ENCODE measurements at places on chromosomes 12 and 14. TPM values are rescaled to one million over a fixed set of nuclear protein-coding genes. Genes with fewer than 3 reads are reported as not detected.

DNA sequence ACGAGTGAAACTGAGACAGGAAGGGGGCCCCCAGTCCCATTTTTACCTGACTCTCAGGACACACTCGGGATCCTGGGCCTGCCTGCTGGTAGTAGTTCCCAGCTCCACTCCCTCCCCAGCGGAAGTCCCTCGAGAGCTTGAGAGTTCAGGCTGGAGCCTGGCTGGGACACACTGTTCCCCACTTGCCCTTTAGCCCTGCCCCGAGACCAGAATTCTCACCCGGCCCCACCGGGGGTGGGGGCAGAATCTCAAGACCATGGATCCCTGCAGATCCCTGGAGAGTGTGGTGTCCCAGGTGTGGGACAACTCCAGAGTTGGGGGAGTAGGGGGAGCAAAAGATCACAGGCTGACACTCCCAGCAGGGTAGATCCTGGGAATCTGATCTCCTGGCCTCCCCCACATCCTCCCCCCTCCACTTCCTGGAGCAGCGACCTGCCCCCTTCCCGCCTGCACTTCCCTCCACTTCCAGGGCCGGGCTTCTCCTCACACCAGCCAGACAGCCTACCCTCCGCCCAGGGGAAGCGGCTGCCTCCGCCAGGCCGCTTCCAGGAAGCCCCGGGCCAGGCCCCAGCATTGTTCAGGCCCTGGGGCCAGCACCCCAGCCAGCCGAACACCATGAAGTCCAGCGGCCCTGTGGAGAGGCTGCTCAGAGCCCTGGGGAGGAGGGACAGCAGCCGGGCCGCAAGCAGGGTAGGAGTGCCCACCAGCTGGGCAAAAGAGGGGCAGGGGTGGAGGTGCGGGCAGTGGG lies at the start of gene TNS2:
Gene TNS2 (plus strand): TSS at position 495 of the 748 bp plus-strand sequence. CDS start 121 bp downstream, at position 616.
- no peak for DNase-seq

DNA sequence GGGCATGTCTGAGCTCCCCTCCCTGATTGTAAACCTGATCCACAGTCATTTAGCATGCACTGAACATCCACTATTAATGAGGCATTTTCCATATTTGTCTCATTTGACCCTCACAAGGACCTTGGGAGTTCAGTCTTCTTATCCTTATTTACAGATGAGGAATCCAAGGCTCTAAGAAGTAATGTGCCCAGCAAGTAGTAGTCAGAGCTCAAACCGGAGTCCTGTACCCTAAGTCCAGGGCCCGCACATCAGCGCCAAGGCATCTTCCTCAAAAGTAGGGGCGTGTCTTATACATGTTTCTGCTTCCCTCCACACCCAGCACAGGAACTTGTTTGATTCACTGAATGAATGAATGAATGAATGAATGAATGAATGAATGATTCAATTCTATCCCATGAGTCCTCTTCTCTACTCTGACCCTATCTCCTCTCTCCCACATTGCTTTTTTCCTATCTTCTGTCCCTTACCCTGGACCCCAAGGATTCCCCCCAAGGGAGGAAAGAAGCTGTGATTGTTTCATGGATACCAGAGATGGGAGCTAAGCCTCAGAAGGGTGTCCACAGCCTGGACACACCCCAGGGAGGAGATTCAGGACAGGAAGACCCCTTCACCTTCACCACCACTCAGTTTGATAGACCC lies 21.8 kb upstream of the KRT8 start:
- no peak for DNase-seq

DNA sequence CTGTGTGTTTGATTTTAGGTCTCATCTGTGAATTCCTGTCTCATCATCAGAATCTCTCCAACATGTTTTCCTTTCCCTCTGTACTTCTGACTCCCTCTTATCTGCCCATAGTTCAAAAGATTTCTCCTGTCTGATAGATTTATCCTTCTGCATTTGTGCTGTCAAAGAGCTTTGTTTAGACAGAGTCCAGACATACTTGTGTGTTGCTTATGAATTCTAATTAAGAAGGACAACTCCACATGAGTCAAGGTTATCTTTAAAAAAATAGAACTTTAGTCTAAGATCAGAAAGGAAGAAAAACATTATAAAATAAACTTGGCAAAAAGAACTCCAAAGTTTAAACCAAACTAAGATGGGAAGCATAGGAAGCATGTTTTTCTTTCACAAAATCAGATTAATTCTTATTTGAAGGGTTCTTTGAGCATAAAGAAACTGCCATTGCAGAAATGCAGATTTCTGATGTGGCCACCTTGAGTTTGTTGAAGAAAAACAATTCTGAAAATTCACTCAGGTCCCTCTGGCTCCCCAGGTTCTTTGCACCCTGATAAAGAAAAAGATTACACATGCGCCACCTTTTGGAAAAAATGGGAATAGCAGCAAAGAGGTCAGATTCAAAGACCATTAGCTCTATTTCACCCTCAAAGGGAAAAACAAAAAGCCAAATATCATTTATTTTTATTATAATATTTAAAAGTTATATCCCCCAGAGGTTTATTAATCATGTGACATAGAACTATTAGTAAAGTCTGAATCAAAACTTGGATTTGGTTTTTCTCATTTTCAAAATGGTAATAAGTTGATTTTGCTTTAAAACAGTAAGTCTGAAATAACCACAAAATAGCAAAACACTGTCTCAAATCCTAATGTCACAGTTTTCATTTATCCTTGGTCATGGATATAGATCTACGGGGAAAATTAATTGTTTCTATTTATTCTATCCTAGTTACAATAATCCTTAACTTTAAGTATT lies 143.7 kb upstream of the DCN start:
- DNase-seq = peak; percentile 31

- DNase-seq = no peak
These were observed 16.7 kb downstream of the PPP1R13B start for GRCh38 chr14:103830511-103831270.

GRCh38 chr14:104314251-104314941 lies 176.0 kb downstream of the KIF26A start:
- no peak for DNase-seq

DNA sequence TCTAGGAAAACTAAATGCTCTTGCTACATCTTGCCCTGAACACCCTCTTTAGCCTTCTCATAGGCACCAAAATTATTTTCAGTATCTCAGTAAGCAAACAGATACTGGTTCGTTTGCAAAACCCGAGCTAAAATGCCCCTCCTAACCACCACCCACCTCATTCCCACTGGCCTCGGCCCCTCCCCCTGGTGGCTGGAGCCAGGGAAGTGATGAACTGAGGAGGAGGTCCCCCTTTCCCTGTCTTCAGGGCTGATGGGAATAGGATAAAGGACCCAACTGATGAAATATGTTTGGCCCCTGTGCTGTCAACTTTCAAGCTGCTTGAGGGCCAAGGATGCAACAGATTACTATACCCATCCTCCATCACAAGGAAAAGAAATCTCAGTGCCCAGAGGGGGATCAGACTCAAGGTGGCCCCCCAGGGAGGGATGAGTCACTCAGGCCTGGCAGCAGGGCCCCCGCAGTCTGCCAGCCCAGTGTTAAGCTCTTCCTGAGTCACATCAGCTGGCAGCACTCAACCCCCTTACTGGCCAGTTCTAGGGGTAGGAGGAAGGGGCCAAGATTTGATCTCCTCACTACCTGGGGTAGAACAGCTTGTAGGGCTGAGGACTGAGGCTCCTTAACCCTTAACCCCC lies 1.7 kb downstream of the ANKRD52 start:
- no peak for DNase-seq

GRCh38 chr12:47022296-47022695 lies 57.1 kb upstream of the PCED1B start:
- DNase-seq = no peak

The TNFAIP2 gene
- polyA plus RNA-seq = not detected

The SLC7A8 gene
- polyA plus RNA-seq = 0.56 TPM
